ENCODE measurements at places on chromosomes 1 and 21.

- no peak for DNase-seq
Observed at GRCh38 chr1:20081353-20081810, 11.4 kb downstream of the PLA2G5 start.

- no peak for DNase-seq
Observed at GRCh38 chr1:32929366-32929765, 28.2 kb upstream of the TMEM54 start.

DNA sequence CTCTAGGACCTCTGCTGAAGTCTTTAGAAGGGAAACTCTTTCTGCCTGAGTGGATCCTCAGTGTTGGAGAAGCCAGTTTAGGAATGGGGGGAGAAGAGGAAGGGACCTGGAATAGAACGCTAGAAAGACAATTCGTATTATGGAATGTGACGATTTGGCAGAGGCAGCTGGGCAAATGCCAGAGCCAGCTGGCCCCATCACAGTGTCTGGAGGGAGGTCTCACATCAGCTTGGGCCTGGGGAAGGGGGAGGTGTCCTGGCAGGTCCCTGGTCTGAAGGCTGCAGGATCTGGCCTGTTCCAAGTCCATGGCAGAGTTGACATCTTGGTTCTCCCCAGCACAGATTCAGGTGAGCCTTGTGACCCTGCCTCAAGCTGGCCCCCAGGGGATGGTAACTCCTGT, 11.3 kb downstream of the TMCC2 start:
- DNase-seq: no peak

- DNase-seq: no peak
Observed at GRCh38 chr1:152673016-152673415, 2.1 kb upstream of the LCE2C start.

- DNase-seq: peak; percentile 53
Observed at GRCh38 chr1:66996018-66996682, 57.8 kb downstream of the SLC35D1 start.

DNA sequence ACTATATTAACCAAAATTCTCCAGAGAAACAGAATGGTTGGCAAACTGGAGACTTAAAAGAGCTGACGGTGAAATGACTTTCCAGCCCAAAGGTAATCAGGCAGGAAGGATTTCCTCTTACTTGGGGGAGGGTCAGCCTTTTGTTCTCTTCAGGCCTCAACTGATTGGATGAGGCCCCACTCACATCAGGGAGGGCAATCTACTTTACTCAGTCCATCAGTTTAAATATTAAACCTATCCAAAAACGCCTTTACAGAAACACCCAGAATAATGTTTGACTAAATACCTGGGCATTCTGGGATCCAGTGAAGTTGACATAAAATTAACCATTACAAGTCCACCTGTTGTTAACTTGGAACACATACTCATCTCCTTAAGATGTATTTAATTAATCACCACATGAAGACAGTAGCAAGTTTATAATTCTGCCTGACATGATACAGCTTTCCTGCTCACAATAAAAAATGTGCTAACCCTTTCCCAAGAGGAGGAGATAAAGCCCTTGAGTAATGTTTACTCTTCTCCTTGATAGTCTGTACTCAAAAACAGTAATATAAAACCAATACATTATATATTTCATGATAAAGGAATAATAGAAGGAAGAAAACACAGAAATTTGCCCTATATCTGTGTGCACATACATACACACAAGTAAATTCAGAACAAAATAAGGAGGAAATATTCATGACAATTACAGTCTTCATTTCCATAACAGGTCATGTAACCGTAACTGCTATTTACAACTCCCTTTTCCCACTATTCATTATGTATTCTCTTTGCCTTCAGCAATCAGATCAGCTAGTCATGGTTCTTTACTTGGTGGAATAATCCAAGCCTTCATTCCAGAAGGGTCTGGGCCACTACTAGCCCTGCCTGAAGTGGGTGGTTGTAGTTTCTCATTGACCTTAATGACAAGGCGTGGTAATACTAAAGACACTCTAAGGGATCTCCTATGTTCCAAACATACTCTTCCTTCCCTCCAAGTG, 107.5 kb upstream of the RUNX1 start:
- no peak for DNase-seq

All from stimulated activated CD4-positive, alpha-beta T cell treated with anti-CD3 and anti-CD28 coated beads, Interleukin-4, amount 100 ng/mL, for 1 hour (primary cell).